Activated naive CD4-positive, alpha-beta T cell treated with anti-CD3 and anti-CD28 coated beads, Interleukin-2, amount 50 U/mL, for 72 hours (primary cell): ENCODE measurements at places on chromosomes 6 and 20. TPM values are rescaled to one million over a fixed set of nuclear protein-coding genes. Genes with fewer than 3 reads are reported as not detected.

DNA sequence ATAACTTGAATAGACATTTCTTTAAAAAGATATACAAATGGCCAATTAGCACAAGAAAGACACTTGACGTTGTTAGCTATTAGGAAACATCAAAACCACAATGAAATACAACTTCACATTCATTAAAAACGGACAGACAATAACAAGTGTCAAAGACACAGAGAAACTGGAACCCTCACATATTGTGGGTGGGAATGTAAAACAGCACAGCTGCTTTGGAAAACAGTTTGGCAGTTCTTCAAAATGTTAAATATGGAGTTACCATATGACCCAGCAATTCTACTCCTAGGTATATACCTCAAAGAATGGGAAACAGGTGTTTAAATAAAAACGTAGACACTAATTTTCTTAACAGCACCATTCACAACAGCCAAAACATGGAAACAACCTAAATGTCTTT, 100.5 kb upstream of the SLC22A23 start:
- no peak for DNase-seq

- DNase-seq: no peak
Measured at GRCh38 chr6:116387374-116387773, 16.6 kb downstream of the DSE start.

DNA sequence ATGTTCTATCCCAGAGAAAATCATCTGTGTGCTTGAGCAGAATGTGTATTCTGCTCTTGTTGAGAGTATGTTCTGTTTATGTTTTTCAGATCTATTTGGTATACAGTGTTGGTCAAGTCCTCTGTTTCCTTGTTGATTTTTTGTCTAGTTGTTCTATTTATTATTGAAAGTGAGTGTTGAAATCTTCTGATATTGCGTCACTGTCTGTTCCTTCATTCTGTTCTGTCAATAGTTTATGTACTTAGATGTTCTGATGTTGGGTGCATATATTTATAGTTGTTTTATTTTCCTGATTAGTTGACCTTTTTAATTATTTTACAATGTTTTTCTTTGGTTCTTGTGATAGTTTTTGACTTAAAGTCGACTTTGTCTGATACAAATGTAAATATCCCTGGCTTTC, 458.7 kb upstream of the HSF2 start:
- DNase-seq: no peak

GRCh38 chr20:5974531-5974930, 24.1 kb downstream of the MCM8 start:
- no peak for DNase-seq

DNA sequence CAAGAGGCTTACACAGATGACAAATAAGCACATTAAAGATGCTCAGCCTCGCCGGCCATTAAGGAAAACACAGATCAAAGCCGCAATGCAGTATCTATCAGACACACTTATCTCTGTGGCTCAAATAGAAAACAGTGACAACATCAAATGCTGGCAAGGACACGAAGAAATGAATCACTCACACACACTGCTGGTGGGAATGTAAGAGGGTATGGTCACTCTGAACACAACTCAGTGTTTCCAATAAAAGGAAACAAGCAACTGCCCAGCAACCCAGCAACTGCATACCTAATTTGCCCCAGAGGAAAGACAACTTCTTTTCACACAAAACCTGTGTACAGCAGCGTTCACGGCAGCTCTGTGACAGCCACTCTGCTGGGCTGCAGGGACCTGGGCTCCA, 155.8 kb downstream of the WDR27 start:
- no peak for DNase-seq

GRCh38 chr6:154619146-154619545, 108.7 kb upstream of the CNKSR3 start:
- DNase-seq: no peak

The RFX6 gene
- not detected for total RNA-seq

DNA sequence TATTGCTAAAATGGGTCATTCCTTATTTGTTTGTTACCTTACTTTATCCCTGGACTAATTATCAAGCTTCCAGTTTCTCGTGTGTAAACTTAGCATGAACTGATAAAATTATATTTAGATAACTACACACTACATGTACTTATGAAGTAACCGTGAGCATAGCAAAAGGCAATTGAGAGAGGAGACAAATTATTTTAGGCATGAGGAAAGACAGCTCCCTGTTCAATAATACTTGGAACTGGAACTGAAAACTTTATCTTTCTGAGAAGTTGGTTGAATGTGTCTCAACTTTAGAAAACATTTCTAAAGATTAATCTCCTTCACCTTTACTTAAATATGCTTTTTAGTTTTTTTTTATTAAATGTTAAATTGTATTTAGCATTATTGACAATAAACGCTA, 11.4 kb downstream of the CRISP3 start:
- DNase-seq: no peak

- no peak for DNase-seq
Measured at GRCh38 chr20:48461735-48462119, 366.1 kb downstream of the PREX1 start.

The TSBP1 gene
- total RNA-seq: not detected

DNA sequence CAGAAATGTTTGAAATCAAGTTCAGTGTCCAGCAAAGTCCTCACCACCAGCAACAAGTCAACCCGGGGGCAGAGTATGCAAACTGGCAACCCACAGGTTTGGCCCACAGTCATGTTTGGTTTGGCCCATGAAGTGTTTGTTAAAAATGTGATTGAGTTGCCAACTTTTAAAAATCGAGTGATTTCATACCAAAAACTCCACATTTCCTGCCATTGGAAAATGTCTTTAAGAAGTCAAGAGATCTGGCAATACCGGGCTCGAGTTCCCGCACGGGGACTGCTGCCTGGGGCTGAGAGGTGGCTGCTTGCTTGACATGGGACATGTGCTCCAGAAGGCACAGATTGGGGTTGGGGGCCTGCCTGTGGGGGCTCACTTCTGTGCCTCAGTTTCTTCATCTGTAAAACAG, 36.1 kb downstream of the PREX1 start:
- no peak for DNase-seq

- DNase-seq: no peak
Measured at GRCh38 chr6:148021165-148021564, 321.5 kb upstream of the SASH1 start.

DNA sequence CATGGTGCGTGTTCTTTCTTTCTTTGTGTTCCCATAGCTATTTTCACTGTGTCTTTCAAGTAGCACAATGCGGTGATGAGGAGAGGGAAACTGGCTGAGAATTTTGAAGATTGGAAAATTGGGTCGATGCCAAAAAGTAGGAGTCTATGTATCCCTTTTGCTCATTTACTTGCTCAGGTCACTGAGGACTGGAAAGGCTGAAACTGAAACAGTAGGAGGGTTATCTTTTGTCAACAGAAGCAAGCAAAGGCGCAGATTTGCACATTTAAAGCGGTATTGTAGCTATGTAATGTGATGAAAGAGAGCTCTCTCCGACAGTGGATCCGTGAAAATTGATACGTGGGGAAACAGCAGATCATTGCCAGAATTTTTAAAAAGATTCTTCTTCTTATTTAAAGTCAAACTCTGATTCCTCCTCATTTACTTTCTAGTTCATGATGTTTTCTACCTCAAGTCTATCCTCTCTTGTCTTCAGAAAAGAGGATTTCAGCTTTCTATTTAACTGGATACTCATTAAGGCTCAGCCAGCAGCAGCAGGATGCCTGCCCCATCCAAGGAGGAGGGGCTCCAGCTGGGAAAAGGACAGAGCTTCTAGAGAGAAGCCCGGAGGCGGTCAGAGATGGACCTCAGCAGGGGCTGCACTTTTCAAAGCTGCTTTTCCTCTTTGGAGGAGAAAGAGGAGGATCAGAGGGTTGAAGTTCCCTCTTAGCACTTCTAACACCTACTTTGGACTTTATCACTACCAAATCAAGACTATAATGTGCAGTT, 15.9 kb upstream of the FYN start:
- DNase-seq: no peak

GRCh38 chr20:19074828-19075516, 137.5 kb upstream of the SLC24A3 start:
- DNase-seq: no peak

The TRIM31 gene
- not detected for total RNA-seq
